ENCODE measurements at places on chromosomes 11 and 22.

DNA sequence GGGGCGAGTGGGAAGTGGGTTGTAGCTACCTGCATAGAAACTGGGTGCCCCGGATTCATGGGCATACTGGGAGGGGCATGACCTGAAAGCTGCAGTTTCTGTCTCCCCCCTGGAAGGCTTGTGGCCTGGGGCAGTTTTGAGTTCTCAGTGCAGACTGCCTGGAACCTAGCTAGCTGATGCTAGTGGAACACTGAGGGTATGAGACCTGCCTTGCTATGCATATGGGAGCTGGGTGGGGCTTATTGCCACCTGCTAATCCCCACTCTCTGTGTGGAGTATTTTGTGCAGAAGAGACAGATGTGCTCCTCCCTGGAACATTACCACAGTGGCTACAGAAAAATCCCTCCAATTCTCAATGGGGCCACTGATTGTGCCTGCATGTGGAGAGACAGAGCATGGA lies 11.7 kb upstream of the OR56B4 start:
- no peak for DNase-seq

DNA sequence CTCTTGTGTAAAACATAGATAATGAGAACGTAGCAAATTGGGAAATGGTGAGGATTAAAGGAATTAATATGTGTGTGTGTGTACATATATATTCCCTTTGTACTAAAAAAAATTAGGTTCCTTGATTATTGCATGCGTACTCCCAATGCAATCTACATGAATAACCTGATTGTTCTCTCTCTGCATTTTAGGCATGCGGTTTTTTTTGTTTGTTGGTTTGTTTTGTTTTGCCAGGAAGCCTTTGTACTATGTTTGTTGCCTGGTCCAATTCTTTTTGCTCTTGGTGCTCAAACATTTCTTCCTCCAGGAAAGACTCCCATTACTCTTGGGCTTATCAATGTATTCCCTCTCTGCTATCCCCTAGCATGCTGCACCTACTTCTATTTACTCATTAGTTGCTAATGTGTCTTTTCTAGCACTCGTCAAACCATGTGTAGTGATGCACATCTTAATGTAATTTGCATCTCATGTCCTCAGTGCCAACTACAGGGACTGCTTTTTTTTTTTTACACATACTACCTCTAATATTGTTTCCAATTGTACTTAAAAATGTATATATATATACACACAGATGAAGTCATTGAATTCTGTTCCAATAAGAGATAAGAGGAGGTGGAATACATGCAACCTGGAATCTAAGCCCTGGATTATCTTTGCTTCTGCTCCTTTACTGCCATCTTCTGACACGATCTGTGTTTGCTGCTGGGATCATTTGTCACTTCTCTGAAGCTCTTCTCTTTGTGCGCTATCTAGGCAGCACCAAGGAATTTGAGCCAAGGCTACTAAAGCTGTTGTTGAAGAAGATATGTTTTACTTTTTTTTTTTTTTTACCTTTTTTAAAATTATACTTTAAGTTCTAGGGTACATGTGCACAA lies 197.2 kb upstream of the ANO3 start:
- no peak for DNase-seq

DNA sequence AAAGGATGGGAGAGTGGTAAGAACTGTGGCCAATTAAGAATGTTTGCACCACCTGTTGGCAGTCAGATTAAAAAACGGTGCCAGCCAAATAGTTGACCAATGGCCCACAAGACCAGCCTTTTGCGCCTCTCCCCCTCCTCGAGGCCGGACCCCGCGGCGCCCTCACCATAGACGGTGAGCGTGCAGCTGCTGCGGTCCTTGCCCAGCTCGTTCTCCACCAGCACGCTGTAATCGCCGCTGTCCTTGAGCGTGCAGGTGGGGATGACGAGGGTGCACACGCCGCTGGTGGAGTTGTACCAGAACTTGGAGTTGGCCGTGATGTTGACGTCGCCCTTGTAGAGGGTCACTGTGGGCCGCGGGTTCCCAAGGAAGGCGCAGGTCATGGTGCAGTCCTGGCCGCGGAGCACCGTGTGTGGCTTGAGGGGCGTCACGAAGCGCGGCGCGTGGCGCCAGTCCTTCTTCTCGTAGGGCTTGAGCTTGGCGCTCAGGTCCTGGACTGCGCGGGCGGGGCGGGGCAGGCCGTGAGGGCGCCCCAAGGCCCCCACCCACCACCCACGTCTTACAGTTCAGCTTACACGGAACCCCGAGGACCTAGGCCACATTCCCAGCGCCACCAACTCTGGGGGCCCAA lies 7.2 kb downstream of the TMEM86A start:
- no peak for DNase-seq

- no peak for DNase-seq
Measured at GRCh38 chr22:20548806-20549205, 41.4 kb downstream of the MED15 start.

GRCh38 chr11:106091480-106092123 lies 14.1 kb downstream of the AASDHPPT start:
- DNase-seq, result no peak

- DNase-seq, result no peak
Measured at GRCh38 chr11:44065161-44065661, 859 bp upstream of the ACCS start.

DNA sequence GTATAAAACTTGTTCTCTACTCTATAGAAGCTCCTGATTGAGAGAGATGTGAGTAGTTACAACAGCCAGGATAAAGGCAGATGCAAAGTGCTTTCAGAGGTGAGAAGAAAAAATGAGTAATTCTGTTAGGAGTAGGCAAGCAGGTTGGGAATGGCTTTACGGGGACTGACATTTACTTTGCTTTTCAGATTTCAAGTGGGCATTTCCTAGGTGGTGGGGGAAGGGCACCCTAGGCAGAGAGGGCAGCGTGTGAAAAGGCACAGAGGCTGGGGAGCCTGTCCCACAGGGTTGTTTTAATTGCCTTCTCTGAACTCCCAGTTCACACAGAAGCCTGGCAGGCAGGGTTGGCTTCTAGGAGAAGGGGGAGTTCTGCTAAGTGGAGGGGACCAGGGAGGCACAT lies 106.5 kb downstream of the NAV2 start:
- no peak for DNase-seq

DNA sequence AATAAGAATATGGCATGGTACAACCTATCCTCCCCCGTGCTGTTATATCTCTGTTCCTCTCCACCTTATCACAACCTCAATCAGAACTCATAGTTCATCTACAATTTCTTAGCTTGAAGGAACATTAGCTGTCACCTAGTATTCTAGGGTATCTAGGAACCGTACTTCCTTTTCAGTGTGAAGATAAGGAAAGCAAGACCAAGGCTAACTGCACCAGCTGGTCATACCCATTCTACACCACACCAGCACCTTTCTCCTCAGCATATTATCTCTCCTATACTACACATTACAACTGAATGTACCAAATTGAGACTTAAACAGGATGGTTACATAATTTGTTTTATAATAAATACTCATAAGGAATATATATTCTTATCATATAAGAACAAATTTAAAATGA lies 73.1 kb downstream of the ARHGAP32 start:
- DNase-seq, result no peak

GRCh38 chr11:92829121-92829520 lies 140.3 kb upstream of the MTNR1B start:
- no peak for DNase-seq

DNA sequence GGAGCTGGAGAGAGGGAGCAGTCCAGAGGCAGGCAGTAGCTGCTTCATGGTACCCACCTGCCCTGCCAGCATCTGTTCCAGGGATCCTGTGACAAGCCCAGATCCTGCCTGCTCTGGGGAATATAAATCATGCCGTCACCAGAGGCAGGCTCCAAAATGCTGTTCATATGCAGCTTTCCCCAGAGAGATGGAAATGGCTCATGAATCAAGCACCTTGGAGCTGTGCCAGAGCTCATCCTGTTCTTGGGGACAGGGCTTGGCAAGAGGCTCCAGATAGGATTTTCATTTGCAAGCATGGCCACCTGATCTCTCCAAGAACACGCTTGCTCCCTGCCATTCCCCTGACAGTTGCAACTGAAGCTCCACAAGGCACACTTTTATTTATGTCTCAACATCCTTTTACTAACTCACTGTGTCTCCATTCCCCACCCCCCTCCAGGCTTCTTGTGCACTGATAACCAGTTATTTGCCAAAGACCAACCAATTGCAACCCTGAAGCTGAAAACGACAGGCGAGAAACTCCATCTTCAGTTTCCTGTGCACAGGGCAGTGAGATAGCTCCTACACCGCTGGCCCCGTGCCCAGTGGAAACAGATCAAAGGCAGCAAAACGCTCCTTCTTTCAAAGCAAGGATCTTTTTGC lies 115.8 kb upstream of the PITPNB start:
- DNase-seq, result no peak

DNA sequence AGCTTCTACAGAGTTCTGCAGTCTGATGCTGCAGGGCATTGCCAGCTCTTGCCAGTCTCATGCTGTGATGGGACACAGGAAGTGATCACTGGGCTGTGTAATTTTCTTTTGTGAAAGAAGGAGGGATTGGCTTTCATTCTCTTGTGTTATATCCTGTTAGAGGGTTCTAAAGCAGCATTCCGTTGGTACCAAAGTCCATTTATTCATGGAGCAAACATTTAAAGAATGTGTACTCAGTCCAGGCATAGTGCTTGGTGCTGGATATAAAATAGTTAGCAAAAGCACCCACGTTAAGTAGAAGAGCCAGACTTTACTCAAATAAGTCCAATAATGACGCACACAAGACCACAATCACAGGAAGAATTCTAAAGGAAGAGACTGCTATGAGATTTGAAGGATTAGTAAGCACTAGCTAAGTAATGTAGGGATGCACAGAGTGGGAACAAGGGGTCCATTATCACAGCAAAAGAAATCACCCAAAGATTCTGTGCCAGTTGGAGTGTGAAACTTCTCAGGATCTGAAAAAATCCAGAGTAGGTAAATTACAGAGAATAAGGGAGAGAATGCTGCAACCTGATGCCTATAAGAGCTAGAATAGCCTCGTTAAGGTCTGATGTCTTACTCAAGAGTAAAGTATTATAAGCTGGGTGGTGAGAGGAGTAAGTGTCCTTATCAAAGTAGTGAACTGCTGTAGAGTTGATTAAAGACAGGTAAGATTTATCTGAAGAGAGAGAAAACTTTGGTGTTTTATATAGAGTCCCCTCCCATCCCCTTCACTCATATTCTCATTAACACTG lies 728.3 kb downstream of the METTL15 start:
- no peak for DNase-seq

GRCh38 chr22:39242595-39243438 lies 2.0 kb downstream of the PDGFB start:
- peak; percentile 31 for DNase-seq

GRCh38 chr22:18145676-18146388 lies 4.1 kb upstream of the USP18 start:
- no peak for DNase-seq

DNA sequence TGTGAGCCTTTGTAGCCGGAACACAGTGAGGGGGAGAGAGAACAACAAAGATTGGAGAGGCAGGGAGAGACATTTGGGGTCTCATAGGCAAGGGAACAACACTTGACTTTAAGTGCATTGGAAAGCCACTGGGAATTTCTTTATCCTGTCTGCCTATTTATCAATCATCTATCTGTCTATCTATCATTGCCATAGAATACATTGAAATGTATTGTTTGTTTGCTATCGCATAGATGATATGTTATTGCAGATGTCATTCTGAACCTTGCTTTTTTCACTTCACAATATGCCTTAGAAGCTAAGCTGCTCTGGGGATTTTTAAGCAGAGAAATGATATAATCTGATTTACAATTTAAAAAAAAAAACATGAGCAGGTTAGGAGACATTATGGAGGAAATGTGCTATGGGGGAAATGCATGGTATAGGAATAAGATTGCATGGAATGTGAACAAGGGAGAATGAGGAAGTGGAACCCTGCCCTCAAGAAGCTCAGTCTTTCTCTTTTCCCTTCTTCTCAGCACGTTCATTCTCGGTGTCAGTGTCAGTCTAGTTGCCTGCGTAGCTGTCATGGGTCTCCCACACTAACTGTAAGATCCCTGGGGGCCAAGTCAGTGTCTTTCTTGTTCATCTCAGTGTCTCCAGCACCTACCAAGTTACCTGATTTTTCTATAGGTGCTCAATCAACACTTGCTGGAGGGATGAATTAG lies 158.7 kb upstream of the ARHGAP20 start:
- no peak for DNase-seq

DNA sequence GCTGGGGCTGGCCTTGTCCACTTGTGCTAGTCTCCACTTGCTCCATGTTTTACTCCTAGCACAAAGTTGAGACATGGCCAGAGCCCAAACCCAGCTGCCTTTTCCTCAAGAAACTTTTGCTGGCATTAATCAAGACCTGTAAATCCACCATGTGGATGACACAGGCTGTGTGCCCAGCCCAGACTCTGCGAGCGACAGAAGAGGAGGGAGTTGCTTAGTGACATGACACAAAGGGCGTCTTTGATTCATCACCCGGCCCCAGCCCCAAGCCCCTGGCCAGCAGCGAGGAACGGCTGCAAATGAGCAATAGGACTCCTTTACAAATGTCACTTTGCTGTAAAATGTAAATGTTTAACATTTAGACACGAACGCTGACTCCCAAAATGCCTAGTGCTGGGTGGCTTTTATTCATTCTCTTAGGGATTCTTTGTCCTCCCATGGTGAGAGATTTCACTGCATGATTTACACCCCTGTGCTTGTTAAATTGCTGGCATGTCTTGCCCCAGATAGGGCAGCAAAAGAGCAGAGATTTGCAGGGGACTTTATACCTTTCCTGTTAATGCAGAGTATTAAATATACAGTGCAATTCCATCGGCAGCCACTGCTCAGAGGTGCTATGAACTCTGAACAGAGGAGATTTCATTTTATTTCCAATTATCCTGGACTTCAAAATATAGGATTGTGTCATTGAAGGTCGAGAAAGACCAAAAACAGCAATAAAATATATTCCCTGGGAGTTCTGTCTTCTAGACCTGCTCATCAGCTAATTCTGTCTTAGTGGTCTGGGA lies 263.6 kb upstream of the NCAM1 start:
- no peak for DNase-seq

GRCh38 chr11:67056267-67057204 lies at the start of gene RHOD:
RHOD (plus strand) TSS chr11:67056847; CDS start chr11:67056903, 56 bp downstream.
- DNase-seq, result peak; percentile 12

DNA sequence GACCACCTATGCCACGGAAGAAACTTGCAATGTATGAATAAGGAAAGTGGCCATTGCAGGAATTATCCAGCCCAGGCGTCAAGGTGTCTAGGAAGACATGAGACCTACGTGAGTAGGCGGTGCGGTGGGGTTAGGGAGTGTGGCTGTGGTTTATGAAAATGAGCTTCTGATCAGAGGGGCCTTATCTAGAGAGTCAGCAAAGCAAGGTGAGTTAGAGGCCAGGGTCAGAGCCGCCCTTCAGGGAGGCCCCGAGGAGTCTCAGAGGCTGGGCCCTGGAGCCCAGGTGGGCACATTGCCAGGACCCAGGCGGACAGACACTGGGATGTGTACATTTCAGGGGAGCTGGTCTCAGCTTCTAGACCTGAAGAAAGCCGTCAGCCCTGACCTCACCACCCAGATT lies 13.8 kb upstream of the LINC01488 start:
- no peak for DNase-seq

All from T-helper 9 cell (primary cell).